ENCODE measurements at places on chromosomes 12 and 14.

DNA sequence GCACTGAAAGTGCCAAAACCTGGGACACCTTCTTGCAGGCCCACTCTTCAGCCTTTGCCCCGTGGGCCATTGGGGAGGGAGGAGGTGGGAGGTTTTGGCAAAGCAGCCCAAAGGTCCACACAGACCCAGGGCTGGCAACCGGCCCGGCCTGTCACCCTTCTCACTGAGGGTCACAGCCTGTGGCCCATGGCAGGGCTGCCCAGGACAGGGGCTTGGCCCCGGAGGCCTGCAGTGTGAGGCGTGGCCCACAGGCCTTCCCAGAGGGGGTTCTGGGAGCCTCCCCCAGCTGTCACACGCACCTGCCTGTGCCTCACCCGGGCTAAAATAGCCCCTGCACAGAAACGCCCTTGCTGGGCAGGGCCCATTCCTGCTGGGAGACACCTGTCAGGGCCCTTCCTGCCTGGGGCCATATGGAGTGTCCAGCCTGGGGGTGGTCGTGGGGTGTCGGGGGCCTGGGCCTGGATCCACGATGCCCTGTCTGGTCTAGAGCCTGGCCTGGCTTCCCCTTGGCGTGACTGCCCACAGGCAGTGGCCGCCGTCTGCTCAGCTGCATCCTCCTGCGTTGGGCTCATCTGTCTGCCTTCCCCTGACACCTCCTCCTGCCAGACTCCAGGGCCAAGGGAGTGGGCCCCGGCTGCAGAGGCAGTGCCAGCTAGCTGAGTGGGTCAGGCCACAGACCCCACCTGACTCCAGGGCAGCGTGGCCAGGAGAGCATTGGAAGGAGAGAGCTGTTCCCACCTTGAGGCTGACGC, 19.2 kb downstream of the PACS2 start:
- H3K27ac ChIP-seq: no peak overlapping the region
- H3K36me3 ChIP-seq: no peaks in the 10 kb centered on the region

DNA sequence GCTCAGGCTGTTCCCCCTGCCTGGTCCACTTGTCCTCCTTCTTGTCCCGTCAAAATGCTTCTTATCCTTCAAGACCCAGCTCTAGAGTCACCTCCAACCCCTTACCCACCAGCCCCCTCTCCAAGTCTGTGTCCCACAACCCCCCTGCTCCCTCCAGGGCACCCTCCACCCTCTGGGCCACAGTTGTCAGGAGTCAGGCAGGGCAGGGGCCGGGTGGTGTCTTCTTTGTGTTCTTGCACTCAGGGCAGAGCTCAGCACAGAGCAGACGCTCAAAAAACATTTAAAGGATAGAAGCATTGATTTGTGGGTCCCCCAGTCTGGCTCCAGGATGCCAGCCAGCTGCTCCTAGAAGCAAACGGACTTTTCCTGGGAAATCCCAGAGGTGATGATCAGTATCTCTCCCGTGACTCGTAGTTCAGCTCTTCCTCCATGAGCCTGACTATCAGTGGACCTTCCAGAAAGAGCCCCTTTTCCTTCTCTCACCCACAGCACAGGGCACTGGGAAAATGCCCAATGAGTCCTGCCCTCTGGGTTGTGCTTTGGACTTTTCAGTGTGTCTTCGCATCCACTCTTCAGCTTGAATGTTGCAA, 17.2 kb upstream of the BDKRB1 start:
- no peak overlapping the region for H3K27ac ChIP-seq
- no peak for DNase-seq
- peaks cover 9% of the 10 kb centered on the region for H3K36me3 ChIP-seq
- no peaks in the 10 kb centered on the region for H3K27me3 ChIP-seq
- no peaks in the 10 kb centered on the region for H3K4me1 ChIP-seq
- no peak overlapping the region for H3K4me3 ChIP-seq

GRCh38 chr12:97292588-97292987, 170.0 kb upstream of the RMST start:
- H3K27me3 ChIP-seq: no peaks in the 10 kb centered on the region
- H3K27ac ChIP-seq: no peak overlapping the region
- no peaks in the 10 kb centered on the region for H3K36me3 ChIP-seq

DNA sequence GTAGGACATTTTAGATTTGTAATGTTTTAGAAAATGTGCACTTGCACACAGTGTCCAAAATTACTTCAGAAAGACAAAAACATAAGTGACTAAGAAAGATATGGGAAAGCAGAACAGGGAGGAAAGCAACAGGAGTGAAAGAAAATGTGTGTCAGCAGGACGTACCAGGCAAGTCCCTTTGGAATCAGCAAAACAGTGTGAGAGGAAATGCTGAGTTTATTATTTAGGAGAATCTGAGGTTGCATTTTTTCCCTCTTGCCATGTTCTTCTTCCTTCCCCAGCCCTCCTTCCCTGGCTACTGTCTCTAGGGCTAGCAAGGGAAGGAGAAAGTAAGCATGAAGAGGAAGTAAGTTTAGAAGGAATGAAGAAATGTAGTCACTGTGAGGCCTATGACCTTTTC, 67.7 kb upstream of the CD163 start:
- no peaks in the 10 kb centered on the region for H3K27me3 ChIP-seq
- no peak for DNase-seq
- no peak overlapping the region for H3K27ac ChIP-seq
- no peaks in the 10 kb centered on the region for H3K36me3 ChIP-seq
- no peak overlapping the region for H3K4me3 ChIP-seq

DNA sequence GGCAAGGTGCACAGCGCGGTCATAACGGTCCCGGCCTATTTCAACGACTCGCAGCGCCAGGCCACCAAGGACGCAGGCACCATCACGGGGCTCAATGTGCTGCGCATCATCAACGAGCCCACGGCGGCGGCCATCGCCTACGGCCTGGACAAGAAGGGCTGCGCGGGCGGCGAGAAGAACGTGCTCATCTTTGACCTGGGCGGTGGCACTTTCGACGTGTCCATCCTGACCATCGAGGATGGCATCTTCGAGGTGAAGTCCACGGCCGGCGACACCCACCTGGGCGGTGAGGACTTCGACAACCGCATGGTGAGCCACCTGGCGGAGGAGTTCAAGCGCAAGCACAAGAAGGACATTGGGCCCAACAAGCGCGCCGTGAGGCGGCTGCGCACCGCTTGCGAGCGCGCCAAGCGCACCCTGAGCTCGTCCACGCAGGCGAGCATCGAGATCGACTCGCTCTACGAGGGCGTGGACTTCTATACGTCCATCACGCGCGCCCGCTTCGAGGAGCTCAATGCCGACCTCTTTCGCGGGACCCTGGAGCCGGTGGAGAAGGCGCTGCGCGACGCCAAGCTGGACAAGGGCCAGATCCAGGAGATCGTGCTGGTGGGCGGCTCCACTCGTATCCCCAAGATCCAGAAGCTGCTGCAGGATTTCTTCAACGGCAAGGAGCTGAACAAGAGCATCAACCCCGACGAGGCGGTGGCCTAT, 875 bp downstream of the HSPA2 start:
- no peaks in the 10 kb centered on the region for H3K36me3 ChIP-seq
- H3K4me3 ChIP-seq: no peak overlapping the region

- no peak overlapping the region for H3K27ac ChIP-seq
- H3K36me3 ChIP-seq: no peaks in the 10 kb centered on the region
- DNase-seq: no peak
- peaks cover 3% of the 10 kb centered on the region for H3K27me3 ChIP-seq
- no peaks in the 10 kb centered on the region for H3K4me1 ChIP-seq
- no peak overlapping the region for H3K4me3 ChIP-seq
Measured at GRCh38 chr14:78363008-78363407, 192.8 kb downstream of the NRXN3 start.

- DNase-seq: no peak
- H3K27me3 ChIP-seq: no peaks in the 10 kb centered on the region
- H3K4me1 ChIP-seq: peaks cover 10% of the 10 kb centered on the region
Measured at GRCh38 chr12:645563-646071, 17.6 kb downstream of the NINJ2 start.

GRCh38 chr12:98211909-98212695, 303.3 kb upstream of the TMPO start:
- H3K27ac ChIP-seq: no peak overlapping the region
- no peaks in the 10 kb centered on the region for H3K27me3 ChIP-seq
- DNase-seq: no peak
- H3K4me1 ChIP-seq: no peaks in the 10 kb centered on the region

DNA sequence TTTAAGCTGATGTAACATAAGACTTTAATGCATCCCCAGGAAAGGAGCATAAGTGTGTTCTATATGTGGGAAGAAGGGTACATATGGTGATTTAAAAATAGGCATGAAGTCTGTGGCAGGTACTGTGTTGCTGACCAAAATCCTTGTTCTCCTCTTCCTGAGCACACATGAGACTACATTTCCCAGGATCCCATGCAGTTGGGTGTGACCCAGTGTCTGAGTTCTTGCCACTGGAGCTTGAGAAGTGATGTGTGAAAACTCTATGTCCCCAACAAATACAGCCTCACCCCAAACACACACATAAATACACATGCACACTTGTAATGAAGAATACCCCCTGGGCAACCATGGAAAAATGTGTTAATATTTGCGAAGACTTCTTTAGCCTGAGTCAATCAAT, 8.5 kb upstream of the SMIM10L1 start:
- no peaks in the 10 kb centered on the region for H3K27me3 ChIP-seq
- no peak for DNase-seq
- no peak overlapping the region for H3K4me3 ChIP-seq
- 0 out of 2 replicates have a peak, but pooled peaks cover 3% of the 10 kb centered on the region for H3K36me3 ChIP-seq
- no peak overlapping the region for H3K27ac ChIP-seq

DNA sequence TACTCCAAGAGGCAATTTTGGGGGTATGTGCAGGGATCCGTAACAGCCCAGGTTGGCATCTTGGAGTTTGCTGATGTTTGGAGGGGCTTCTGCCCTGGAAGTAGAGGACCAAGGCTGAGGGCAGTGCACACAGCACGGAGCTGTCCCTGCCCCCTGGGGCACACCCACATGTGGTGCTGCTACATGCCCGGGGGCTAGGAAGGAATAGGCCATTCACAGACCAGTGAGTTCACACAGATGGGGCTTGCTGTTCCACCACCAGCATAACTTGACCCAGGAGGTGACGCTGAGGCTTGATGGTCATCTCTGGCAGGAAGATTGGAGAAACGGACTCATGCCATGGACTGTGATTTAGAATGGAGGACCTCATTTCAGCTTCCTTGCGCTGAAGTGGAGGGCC, 231.1 kb upstream of the FKBP4 start:
- no peaks in the 10 kb centered on the region for H3K4me1 ChIP-seq
- no peak overlapping the region for H3K4me3 ChIP-seq
- H3K27me3 ChIP-seq: peaks cover 31% of the 10 kb centered on the region
- DNase-seq: no peak
